A549 treated with Hydrocortisone at 1 μM for 4 hours (cell line): ENCODE measurements at places on chromosomes 12 and 14. TPM values are rescaled to one million over a fixed set of nuclear protein-coding genes. Genes with fewer than 3 reads are reported as not detected.

The IFI27 gene
- 0.40 to 1.6 TPM (median 1.3 TPM) in 5 replicates for total RNA-seq

The EIF4B gene
- total RNA-seq = 222 to 466 TPM (median 261 TPM) in 5 replicates

The TSPAN9 gene
- 49.5 to 68.9 TPM (median 57.9 TPM) in 5 replicates for total RNA-seq

The EGLN3 gene
- 4.1 to 5.4 TPM (median 4.9 TPM) in 5 replicates for total RNA-seq

The HAL gene
- total RNA-seq = 0.60 to 1.0 TPM (median 0.72 TPM) in 5 replicates

The POTEM gene
- not detected in 5 replicates for total RNA-seq

The CCDC175 gene
- not detected in 5 replicates for total RNA-seq
